Stimulated activated CD8-positive, alpha-beta memory T cell treated with anti-CD3 and anti-CD28 coated beads, Interleukin-12 subunit alpha, Interleukin-12 subunit beta, amount 100 ng/mL, for 1 hour (primary cell): ENCODE measurements at places on chromosomes 1 and 21.

- no peak for DNase-seq
Observed at GRCh38 chr1:113109908-113110554, 37.0 kb downstream of the LRIG2 start.

DNA sequence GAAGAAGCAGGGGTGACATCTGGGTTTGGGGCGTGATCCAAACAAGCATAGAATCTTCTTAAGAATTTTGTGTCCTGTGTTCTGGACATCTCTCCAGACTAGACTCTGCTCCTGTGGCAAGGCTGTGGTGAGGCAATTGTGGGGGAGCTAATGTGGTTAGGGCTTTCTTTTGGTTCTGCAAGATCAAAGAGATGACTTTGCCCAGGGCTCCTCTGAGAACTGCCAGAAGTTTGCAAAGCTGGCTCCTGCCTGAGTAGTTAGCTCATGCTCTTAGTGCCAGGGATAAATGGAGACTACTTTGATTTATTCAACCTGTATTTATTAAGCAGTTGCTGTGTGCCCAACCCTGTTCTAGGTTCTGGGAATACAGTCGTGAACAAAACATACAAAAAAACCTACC lies 34.0 kb upstream of the CRNN start:
- DNase-seq, result no peak

GRCh38 chr1:61579802-61580201 lies 145.1 kb downstream of the TM2D1 start:
- no peak for DNase-seq

- no peak for DNase-seq
Observed at GRCh38 chr1:29890201-29890959, 654.1 kb downstream of the PTPRU start.

- no peak for DNase-seq
Observed at GRCh38 chr1:188270497-188270896, 1441.7 kb downstream of the PLA2G4A start.

DNA sequence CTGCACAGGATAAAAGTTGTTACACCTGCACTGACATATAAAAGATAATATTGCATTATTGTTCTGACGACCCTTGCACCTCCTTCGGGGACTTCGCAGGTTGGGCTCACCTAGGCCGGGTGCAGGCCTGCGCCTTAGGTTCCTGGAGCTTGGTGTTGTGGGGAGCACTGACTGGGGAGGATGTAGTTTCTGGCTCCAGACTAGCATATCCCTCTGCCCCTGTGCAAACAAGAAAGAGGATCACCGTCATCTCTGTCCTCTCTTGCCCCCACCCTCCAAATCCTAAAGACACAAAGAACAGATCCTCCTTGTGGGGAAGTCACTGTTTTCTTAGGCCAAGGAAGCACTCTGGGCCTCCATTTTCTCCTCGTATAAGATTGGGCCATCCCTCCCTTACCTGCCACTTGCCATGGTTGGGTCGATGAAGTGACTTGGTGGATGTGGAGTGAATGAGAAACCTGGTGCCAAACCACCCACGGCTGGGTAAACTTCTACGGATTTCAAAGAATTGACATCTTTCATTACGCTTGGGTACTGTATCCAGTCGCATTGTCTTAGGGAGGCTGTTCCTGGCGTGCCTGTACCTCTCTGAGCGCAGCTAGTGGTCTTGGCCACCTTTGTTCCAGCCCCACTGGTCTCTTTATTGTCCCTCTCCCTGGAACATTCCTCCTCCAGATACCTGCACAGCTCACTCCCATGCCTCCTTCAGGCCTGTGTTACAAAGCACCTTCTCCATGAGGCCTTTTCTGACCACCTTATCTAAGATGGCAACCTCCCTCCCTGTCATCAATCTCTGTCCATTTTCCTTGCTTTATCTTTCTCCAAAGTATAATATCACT lies 34.4 kb upstream of the PKP1 start:
- no peak for DNase-seq

GRCh38 chr21:43362321-43362791 lies 64.6 kb downstream of the SIK1 start:
- peak; percentile 63 for DNase-seq

DNA sequence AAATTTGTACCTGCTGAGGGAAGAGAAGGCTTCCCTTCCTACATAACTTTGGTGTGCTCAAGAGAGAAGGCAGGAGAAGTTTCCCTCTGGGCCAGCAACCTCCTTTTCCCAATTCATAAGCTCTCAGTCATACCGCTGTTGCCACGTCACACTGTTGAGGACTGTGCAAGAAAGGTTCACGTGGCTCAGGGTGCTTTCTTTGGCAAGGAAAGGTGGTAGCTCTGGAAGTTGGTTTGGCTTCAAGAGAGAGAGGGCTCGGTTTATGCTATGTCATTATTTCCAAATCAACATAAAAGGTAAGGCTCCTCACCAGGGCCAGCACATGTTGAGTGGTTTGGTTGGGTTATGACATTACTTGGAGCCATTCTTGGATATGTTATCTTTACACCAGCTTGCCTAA lies 77.3 kb downstream of the TNFSF18 start:
- no peak for DNase-seq

DNA sequence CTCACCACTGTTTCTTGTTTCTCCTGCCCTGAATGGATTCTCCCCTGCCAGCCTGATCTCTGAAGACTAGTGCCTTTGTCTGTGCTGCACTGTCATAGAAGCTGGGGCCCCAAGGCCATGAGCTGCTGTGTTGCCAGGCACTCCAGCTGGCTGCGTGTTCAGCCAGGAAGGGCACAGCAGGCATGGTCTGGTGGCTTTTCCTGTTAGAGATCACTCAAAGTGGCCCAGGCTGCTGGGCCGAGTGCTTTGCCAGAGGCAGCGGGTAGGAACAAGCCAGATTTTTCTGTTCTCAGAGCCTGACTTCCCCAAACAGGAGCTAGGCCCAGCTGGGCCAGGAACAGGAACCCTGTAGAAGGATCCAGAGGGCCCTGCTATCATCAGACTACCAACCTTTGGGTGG lies 5.2 kb downstream of the ADPRS start:
- no peak for DNase-seq

DNA sequence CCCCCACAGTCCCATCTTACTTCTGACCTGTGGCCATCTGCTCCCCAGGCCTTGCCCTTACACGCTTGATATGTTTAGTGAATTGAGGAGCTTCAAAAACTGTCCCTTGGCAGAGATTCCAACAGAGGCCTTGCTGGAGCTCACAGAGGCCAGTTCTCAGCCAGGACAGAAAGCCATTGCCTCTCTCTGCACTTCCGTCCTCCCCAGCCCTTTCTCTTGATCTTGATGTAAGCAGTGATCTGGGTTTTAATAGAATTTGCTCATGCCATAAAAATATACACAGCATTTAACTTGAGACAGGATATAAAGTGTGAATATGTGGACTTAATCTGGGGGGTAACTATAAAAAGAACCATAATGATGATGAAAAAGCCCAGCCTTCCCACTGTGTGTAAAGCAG lies 453.5 kb downstream of the KIF26B start:
- no peak for DNase-seq

- no peak for DNase-seq
Observed at GRCh38 chr1:26771643-26772321, 16.0 kb upstream of the PIGV start.

GRCh38 chr1:152486400-152487006 lies 24.1 kb upstream of the LCE5A start:
- DNase-seq, result no peak

DNA sequence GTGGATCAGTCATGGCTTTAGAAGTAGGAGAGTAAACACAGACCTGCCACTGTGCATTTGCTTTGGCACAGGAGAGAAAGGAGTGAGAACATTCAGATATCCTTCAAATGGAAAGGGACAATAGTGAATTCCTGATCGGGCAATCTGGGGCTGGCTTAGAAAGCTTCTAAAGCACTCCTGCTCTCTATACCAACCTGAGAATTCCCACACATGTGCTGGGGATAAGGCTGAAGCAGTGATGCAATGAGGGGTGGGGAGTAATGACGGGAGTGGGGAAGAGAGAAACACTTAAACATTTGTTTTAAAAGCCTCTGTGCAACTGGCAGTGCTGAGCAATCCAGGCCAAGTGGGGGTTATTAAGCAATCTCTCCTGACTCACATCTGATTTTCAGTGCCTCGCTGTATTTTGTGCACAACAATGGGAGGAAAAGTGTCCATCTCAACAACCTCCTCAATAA lies 108.8 kb downstream of the KIAA0319L start:
- no peak for DNase-seq
